Mucosa of descending colon (tissue), 3 donors: ENCODE measurements at places on chromosomes 1 and 21.
A peak's percentile ranks its signal among the peaks of the same experiment; 100 is the strongest.

GRCh38 chr1:109904105-109904817 lies 6.4 kb upstream of the CSF1 start:
- DNase-seq: no peak

- DNase-seq: no peak
Observed at GRCh38 chr1:88673446-88673845, 10.6 kb upstream of the PKN2 start.

- DNase-seq: no peak
Observed at GRCh38 chr1:147185432-147185831, 13.2 kb upstream of the PRKAB2 start.

GRCh38 chr1:27111626-27112573 lies 43.0 kb downstream of the SLC9A1 start:
- DNase-seq: peak; percentile 88

- no peak for DNase-seq
Observed at GRCh38 chr1:77672374-77672773, 10.1 kb downstream of the ZZZ3 start.

- no peak for DNase-seq
Observed at GRCh38 chr1:95216292-95216990, 17.6 kb upstream of the RWDD3 start.

DNA sequence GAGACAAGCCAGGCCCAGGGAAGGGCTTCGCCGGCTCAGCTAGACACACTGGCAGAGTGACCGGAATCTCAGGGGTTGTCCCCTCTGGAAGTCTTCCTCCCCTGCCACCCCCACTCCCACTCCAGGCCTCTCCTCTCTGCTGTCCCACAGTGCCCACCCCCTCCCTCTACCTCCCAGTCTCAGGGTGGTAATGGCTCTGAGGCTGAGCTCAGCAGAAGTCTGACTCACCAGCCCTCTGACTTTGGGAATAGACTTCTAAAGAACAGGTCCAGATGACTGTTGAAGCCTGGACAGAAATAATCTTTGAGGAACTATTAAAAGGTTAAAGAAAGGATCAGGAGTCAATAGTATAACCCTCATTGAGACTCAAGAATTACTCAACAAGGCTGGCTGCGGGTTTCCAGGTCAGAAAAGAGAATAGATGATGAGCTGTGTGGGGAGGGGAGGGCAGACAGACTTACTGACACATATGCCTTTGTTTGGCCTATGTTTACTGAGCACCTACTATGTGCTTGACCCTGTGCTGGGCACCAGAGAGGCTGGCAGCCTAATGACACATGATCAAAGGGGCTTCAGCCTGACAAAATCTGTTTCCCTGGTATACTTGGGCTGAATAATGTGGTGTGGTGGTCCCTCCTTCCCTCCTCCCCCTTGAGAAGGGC lies 8.2 kb downstream of the HCRTR1 start:
- DNase-seq: no peak

DNA sequence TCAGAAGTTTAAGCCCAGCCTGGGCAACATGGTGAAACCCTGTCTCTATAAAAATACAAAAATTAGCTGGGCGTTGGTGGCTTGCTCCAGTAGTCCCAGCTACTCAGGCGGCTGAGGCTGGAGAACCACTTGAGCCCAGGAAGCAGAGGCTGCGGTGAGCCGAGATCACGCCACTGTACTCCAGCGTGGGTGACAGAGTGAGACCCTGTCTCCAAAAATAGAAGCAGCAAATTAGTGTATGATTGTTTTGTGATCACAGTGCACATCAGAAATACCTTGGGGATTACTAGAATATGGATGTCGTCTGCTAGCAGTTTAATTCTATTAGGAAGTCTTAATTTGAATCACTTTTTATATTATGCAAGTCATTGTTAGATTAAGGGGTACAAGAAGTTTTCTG lies 59.0 kb downstream of the ZBTB17 start:
- no peak for DNase-seq

- no peak for DNase-seq
Observed at GRCh38 chr1:184624626-184625025, 130.0 kb downstream of the EDEM3 start.

DNA sequence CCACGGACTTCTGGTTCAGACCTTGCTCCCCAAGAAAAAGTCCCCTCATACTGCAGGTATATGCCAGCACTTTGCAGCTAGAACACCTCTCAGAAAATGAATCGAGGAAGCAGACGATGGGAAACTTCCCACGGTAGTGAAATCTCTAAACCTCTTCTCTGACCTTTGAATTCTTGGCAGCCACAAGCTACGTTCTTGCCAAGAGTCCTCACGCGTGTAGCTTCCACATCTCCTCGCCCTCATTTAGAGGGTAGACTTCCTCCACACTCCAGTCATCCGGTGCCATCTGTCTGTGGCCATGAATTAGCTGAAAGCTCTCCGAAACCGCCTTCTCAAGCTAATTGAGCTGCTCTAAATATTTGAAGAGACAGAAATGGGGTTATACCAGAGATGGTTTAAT lies 127.8 kb downstream of the RGS7 start:
- no peak for DNase-seq

DNA sequence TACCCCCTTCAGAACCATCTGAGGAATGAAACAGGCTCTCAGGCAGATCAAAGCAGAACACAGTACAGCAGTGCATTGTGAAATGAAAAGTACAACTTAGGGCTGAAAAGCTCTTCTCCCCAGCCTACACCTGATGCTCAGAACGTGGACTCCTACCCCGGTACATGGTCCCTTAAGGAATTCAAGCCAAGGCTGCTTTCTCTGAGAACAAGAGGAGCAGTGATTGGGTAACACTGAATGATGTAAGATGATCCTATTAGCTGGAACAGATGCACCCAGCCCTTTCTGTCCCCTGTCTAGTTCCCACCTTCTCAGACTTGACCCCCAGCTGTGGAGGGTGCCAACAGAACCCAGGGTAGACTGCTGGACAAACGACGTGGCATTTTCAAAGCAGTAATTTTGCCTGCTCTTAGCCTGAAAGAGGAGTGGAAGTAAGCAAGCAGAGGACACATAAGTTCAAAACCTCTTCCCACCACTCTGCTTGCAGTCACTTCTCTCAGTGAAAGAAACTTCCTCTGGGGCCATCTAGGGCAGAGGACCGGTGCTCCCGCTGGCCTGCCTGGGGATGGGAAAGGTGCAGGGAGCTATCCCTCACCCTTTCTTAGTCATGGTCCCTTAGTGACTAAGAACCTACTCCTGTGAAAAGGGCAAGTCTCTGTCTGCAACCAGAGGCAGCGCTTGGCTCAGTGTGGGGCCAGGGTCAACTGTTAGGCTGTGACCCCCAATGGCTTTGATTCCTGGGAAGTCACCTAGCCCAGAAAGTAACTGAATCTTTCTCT lies 72.7 kb downstream of the TRABD2B start:
- no peak for DNase-seq

DNA sequence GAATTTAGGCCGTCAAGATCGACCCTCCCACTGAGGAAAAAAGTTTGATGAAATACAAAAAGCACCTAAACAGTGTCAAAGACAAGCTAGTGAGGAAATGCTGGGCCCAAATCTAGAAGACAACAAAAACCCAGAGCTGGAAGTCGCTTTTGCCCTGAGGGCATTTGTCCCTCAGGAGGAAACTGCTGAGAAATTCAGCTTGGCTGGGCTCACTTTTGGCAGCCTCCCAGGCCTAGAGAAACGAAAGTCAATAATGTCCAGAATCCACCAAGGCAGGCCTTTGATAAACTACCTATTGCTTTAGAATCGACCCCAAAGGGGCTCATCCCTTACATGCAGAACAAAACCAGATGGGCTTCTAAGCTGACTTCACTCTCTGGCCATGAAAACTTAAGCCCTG lies 38.9 kb downstream of the SYT2 start:
- DNase-seq: peak; percentile 56

GRCh38 chr1:29056256-29056655 lies 67.4 kb downstream of the TMEM200B start:
- DNase-seq: no peak

DNA sequence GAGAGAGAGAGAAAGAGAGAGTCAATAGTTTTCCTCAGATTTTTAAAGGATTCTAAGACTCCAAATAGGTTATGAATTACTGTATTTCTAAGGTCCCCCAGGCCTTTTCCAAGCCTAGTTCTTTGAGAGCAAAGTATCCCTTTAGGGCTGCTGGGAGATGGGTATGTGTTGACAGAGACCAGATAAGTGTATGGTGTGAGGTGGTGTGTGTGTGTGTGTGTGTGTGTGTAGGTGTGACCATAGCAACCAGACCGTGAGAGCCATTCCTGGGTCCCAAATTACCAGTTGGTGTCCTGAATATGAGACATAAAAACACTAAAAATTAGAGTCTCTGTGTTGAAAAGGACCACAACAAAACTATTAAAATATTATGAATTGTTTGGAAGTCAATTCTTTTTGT lies 41.7 kb upstream of the DNAJC6 start:
- DNase-seq: no peak

GRCh38 chr1:203267912-203268311 lies 37.4 kb upstream of the BTG2 start:
- no peak for DNase-seq

- DNase-seq: no peak
Observed at GRCh38 chr21:36115138-36115730, 19.6 kb upstream of the CBR3 start.

- peak; percentile 12 for DNase-seq
Observed at GRCh38 chr1:6110326-6110725, 64.6 kb downstream of the KCNAB2 start.

- DNase-seq: no peak
Observed at GRCh38 chr1:7278827-7279765, 492.0 kb upstream of the VAMP3 start.

DNA sequence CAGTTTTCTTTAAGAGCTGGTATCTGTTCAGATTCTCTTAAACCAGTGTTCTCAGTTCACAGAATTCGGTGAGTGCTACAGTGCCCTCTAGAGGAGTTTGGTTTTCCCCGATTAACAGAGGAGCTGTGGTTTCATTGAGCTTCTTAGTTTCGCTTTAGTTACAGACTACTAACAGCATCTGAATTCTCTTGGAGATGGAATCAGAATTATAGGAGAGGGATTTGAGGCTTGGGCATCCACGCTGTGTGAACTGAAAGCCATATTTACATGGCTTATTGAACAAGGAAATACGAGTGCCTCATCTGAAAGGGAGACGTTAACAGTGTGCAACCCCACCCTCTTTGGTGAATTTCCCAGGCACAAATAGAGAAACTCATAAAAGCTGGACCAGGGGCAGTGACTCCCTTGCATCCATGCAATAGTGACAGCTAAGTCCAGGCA lies 202.0 kb downstream of the USH2A start:
- peak; percentile 64 for DNase-seq

- no peak for DNase-seq
Observed at GRCh38 chr1:232280910-232281309, 349.0 kb downstream of the SIPA1L2 start.

DNA sequence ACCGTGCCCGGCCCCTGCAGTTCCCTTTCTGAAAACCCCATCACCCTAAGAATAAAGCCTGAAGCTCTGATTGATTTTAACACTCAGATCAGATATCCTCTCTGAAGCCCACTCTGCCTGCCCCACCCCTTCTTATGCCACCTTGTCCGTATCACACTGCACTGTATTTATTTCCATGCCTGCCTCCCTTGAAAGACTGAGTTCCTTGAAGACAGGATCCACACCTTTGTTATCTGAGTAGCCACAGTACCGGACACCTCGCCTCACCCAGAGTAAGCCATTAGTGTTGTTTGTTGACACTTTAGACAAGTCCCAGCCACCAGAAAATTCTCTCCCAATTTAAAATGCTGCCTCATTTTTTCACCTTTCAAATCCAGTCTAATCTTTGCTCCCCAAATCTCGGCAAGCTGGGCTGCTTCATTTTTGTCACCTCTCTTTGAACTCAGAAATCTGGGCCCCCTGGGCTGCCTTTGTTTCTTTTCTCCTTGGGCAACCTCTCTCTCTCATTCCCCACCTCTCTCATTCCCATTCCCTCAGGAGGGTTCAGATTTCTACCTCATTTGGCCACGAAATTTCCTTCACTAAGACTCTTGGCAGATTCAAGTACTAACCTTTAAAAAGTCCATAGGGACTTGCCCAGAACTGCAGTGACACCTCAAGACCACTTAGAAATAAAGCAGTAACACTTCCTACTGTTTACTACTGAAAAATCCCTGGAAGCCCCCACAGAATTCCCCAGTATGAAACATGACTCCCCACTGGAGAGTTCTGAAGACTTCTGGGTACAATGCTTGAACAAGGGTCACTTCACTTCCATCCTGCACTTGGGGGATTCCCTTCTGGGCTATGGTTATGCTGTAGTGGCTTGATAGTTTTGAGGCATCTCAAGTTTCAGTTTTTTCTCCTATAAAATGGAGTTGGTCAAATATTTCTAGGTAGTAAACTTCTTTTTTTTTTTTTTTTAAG lies 8.7 kb upstream of the PPP1R15B start:
- no peak for DNase-seq

DNA sequence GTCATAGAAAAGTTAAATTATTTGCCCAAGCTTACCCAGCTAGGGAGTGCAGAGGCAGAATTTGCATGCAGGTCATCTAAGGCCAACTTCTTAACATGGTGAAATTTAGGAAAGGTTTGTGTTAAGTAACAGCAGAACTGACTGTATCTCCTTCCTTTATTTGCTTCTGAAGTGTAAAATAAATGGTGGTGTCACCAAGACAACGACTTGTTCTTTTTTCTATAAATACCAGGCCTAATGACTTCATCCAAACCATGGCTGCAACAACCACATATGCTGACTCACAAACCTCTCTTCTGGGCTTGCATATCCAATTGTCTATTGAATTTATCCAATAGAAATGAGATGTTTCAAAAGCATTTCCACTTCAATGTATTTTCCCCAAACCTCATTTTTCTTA lies 19.1 kb downstream of the COL24A1 start:
- DNase-seq: no peak

DNA sequence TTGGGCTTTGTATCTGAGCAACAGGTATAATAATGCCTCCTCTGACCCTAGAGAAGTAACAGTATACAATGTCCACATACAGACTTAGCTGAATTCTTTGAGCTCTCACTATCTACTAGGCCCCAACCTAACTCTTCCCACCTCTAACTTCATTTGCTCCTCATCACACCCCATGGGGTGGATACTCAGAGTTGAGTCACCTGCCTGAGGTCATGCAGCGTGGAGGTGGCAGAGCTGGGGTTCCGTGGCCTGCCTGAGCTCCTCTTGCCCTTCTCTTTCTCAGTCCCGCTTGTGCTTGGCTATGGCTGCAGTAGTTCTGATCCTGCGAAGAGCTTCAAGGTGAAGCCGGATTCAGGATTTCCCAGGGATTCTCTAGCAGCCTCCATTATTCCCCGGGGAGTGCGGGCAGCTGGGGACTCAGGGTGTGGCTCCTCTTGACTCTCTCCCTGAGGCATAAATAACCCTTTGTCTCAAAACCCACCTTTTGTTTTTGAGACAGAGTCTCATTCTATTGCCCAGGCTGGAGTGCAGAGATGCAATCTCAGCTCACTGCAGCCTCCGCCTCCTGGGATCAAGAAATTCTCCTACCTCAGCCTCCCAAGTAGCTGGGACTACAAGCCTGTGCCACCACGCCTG lies 29.9 kb upstream of the ACTL8 start:
- DNase-seq: no peak
